Fibroblast of skin of right quadriceps (primary cell): ENCODE measurements at places on chromosomes 11 and 22.

- no peak for DNase-seq
These were observed 28.9 kb upstream of the ISX start for GRCh38 chr22:35037089-35037488.

DNA sequence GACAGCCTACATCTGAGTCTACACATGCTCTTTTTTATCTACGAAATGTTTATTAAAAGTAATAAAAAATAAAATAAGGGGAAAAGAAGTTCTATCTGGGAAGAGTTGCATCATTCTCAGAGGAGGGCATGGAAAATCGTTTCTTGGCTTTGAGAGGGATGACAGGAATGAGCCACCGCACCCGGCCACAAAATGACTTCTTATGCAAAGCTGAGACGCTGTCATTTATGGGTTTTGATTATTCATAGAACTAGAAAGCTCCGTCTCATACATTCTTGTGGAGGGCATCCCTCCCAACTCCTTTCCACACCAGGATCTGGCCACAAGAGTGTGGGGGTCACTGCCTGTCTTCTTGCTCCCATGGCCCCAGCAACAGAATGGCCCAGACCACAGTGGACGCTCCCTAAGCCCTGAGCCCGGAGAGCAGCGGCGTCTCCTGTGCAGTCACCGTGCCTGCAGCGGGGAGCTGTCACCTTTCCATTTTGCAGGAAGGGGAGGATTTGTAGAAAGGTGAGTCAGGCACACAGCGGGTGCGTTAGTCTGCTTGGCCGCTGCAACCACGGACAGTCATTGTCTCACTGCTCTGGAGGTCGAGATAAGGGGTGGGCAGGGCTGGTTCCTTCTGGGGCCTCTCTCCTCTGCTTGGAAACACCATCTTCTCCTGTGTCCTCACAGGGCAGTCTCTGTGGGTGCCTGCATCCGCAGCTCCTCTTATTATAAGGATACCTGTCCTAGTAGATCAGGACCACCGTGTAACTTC, 1388.7 kb downstream of the BRD1 start:
- peak; percentile 48 for DNase-seq

DNA sequence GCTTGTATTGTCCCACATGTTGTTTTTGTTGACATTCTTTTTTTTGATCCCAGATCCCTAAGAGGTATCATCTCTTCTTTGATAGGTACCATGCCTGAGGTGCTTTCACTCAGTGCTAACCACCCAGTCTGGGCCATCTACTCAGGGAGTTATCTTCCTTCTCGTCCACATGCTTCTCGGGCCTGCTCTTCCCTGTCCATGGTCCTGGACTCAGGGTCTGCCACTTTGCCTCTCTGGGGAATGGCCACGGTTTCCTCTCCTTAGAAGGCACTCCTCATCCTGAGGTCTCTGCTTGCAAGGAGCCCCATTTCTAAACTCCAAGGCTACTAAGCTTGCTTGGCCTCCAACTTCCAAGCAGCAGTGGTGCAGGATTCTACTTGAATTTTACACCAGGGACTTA, 227.0 kb upstream of the NCAM1 start:
- peak; percentile 47 for DNase-seq

DNA sequence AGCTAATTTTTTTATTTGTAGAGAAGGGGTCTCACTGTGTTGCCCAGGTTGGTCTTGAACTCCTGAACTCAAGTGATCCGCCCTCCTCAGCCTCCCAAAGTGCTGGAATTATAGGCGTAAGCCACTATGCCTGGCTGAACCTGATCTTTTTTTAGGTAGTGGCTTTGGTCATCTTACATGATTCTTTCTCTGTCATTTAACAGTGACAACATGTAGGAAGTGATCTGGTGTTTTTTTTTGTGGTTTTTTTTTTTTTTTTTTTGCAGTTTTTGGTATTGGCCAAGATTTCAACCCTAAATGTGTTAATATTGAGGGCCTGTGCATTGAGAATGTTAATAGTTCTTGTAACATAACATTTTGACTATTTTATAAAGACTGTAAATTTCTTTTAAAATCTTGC, 8.0 kb upstream of the FERMT3 start:
- no peak for DNase-seq

DNA sequence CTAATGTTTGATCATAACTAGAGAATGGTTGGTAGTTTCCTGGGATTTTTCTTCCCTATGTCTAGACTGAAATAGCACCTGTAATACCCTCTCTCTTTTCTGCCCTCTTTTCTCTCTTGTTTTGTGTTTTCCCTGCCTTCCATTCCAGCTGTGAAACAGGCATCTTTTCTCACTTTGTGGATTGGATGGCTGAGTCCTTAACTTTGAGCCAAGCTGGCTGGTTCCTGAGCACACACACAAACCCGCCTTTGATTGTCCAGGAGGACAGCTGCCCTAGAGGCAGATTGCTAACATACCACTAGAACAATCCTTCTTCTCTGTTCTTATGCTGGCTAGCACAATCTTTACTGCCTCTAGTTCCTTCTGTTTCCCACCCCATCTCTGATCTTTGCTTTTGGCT, 17.7 kb downstream of the CTNND1 start:
- DNase-seq, result peak; percentile 34

- no peak for DNase-seq
These were observed 217.1 kb downstream of the BLID start for GRCh38 chr11:121898903-121899302.

DNA sequence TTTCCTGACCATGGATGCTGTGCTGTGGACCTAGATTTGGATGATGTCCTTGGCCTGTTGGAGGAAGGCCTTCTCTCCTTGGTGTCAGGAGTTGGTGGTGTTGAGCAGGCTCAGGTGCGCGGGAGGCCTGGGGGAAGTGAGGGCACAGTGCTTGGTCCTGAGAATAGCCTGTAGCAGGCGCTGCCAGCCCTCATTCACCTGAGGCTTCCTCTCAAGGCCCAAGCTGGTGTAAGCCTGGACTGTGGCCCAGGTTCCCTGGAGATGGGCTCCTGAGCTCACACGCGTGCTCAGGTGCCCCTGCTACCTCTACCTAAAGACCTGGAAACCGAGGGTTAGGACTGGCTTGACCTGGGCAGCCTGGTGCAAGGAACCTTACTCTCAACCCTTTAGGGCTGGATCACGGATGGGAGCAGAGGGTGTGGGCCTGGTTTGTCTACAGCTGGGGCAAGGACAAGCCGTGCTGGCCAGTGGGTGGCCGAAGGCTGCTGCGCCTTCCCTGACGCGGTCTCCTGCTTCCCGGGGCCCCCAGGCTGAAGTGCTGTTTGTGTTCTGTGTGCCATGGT, 7.8 kb upstream of the GRAMD4 start:
- no peak for DNase-seq

- no peak for DNase-seq
These were observed 15.0 kb upstream of the OR8B8 start for GRCh38 chr11:124460459-124460858.

DNA sequence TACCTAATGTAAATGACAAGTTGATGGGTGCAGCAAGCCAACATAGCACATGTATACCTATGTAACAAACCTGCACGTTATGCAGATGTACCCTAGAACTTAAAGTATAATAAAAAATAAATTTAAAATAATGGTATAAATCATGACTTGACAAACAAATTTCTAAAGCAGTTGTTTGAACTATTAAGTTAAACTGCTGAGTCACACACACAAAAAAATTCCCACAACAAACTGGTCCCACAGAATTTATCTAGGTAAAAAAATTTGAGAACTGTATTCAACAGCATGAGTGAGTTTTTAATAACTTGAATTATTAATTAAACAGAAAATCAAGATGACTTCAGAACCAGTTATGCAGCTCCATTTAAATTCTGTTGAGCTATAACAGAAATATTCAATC, 186.0 kb upstream of the SOX6 start:
- DNase-seq, result no peak

DNA sequence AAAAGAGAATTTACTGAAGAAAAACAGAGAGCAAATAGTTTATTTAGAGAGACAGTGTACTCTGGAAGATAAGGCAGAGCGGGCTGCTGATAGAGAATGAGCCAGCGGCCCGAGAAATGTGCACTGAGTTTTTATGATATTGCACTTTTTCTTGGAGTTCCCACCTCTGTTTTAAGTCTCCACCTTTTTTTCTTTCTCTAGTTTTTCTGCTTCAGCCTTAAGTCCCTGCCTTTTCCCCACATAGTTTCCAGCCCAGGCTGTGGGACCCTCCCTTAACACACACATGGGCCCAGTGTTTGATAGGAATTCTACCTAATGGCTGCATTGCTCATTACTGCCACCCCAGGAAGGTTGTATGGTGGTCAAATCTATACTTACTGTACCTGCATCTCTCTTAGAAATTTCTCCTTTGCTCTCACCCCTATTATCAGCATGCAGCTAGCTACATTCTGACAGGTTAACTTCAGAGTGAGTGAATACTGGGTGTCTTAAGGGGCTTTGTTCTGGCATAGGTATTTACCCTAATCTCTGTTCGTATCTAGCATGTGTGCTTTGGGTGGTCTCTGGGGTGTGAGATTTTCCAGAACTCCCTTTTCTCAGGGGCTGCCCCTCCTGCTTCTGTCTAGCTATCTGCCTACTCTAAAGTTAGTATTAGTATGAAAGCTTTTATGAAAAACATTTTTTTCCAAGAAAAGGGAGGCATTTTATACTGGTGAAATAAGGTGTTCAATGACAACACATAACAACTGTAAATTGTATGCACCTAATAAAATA, 127.3 kb upstream of the TOP3B start:
- no peak for DNase-seq

GRCh38 chr11:16372355-16372754, 16.0 kb upstream of the SOX6 start:
- no peak for DNase-seq

DNA sequence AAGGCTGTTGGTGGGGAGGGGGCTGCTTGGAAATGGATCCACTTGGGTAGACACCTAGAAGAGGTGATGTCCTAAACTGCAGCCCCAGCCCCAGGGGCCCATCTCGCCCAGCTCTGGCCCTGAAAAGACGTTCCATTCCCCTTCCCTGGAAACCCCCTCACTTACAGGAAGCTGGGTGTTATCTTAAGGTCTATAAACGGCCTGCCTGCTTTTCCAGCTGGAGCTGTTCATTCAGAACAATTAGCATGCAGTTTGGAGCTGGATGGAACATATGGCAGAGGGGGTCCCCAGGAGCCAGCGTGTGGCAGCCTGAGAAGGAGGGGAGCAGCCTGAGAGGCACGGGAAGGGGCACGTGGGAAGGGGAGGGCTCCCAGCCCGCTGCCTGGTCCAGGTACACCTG, 139.6 kb downstream of the PKNOX2 start:
- DNase-seq, result no peak

DNA sequence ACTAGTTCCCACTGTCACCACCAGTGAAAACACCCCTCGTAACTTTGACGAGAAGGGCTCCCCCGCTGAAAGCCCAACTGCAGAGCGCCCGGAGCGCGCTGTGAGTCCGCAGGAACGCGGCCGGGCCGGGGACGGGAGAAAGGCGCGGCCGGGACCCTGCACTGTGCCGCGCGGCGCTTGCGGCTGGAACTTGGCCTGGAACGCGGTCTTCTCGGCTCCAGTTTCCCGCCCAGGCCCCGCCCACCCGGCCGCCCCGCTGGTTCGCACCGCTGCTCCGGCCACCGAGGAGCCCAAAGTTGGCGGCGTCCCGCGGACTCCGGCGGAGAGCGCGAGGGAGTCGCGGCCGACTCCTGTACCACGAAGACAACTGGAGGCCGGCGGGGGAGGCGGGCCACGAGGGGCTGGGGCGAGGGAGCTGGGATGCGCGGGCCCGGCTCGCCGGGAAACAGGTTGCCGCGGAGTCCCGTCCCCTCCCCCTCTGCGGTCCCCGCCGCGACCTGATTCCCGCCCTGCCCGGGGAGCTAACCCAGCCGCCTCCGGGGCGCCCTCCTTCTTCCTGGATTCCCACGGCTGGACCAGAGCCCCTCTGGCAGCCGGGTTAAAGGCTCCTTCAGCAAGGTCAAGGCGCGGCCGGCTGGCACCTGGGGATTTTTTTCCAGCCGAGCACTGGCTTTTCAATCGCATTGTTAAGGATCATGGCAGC, 3.4 kb downstream of the TENM4 start:
- peak; percentile 60 for DNase-seq

GRCh38 chr11:66904981-66905521, 48.2 kb downstream of the LRFN4 start:
- no peak for DNase-seq

DNA sequence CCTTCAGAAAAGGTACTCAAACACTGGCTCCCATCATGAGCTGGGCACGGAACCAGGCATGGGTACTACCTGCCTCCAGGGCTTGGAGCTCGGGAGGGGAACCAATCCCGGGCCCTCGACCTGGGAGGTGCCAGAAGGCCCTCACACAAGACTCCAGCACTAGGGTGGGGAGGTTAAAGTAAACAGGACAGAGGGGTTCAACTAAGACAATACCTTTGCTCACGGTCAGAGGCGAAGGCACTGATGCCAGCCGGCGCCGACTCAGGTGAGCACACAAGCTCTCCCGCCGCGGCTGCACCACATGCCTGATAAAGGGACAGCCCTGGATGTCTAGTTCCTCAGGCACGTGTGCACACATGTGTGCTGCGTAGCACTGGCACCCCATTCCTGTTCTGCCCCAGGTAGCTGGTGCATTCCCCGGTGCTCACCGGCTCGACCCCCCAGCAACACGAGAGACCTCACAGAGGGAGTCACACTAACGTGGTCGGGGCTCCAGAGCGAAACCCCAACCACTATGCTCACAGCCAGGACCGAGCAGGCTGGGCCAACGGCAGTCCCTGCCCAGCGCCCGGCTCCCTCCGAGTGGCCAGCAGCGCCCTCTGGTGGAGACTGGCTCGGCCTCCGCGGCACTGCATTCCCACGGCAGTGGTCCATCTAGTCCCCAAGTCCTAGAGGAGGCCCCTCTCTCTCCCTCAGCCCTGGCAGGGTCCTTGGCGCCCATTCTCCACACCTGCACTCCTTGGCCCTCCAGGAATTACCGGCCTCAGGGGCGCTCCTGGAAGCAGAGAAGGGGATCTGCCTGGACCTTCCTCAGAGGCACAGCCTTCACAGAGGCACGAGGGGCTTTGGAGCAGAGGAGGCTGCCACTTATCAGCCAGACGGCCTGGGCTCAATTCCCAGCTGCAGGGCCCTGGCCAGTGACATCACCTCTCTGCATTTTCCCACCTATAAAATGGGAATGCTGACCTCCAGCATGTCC, 28.8 kb upstream of the MOB2 start:
- DNase-seq, result peak; percentile 43

DNA sequence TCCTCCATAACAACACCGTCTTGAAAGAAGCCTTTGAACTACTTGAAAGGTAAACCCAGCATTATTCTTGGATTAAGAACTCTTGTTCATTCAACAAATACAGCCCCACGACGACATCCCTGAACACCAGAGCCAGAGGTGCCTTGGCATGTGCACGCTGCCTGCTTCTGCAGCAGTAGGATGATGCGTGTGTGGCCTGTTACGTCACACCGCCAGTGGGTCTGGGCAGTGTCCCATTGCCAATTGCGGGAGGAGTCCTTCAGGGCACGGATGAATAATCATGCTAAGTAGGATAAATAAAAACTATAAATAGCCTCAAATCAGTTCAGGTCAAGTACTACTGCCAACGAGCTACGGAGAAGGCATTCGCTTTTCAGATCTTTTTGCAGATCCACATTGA, 380.5 kb downstream of the SHANK2 start:
- no peak for DNase-seq

DNA sequence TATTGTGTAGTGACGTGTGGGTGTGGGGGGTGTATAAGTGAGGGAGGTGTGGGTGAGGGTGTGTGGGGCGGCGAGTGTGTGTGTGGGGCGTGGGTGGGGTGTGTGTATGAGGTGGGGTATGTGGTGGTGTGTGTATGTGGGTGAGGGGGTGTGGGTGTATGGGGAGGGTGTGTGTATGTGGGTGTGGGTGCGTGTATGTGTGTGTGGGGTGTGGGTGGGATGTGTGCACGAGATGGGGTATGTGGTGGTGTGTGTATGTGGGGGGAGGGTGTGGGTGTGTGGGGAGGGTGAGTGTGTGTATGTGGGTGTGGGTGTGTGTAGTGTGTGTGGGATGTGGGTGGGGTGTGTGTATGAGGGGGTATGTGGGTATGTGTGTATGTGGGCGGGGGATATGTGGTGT, 205.5 kb downstream of the OPCML start:
- DNase-seq, result no peak

GRCh38 chr22:35076630-35077029, 10.7 kb downstream of the ISX start:
- no peak for DNase-seq
